ENCODE measurements at places on chromosomes 5 and 9.

DNA sequence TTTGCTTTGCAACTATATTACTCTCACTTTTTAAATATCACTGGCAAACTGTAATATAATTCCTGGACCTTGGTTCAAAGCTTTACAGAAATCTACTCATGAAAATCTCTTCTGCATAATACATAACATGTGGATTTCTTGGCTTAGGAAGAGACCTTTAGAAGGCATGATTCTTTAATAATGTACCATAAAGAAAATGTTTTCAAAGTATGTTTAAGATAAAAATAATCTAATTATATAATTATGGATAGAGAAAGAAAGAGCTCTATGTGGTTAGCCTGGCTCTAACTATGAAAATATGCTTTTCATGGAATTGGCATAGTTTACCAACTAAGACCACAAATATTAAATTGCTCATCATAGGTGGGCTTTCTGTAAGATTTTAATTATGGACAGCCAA, 817.8 kb downstream of the TLE1 start:
- DNase-seq, result no peak

GRCh38 chr5:64190562-64191306, 25.1 kb downstream of the RNF180 start:
- DNase-seq, result no peak

DNA sequence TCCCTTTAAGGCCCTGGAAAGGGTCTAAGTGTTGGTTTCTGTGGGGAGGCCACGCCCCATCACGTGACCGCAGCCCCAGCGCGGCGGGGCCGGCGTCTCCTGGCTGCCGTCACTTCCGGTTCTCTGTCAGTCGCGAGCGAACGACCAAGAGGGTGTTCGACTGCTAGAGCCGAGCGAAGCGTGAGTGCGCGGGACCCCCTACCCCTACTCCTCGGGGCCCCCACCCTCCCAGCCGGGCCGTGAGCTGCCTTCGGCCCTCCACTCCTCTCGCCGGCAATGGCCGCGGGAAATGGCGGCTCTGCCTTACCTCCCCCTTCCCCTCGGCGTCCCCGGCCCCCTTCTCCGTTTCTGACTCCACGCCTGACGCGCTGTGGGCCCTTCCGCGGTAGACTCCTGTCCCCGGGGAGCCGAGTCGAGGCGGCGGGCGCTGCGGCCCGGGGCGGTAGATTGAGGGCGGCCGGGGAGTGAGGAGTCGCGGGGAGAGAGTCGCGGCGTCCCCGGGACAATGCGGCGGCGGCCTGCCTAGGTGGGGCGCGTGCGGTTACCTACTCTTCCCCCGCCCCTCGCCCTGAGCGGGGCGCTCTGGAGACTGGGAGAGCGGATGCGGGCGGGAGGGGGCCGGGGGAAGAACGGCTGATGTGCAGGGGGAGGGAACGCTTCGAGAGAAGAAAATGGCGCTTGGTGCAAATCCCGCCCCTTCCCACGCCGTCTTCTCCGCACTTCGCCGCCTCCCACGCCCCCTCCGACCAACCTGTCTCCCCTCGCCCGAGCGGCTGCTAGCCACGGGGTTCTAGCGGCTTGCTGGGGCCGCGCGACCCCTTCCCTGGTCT, at the start of gene SUB1:
Gene SUB1 (plus strand): TSS at position 112 of the 830 bp plus-strand sequence. CDS start 2,956 bp downstream, outside the sequence.
- DNase-seq, result peak; percentile 87

GRCh38 chr5:155897761-155898160, 429.2 kb upstream of the SGCD start:
- DNase-seq, result no peak

DNA sequence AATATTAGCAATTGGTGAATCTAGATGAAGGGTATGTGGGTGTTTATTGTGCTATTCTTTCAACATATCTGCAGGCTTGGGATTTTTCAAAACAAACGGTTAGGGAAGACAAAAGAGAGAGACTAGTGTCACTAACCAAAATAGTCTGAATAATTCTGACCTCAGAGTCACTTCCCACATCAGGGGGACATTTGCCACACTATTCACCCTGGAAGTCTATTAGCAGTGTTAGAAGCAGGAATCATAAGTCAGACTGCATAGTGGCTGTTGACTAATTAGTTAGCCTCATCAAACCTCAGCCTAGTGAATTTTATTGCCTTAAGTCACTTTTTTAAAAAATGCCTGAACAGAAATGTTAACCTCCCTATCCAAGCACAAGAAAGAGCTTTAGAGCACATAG, 169.2 kb upstream of the RGMB start:
- DNase-seq, result no peak
